ENCODE measurements at places on chromosomes 1 and 21.

- no peak for DNase-seq
Measured at GRCh38 chr1:56255516-56256152, 323.7 kb downstream of the PLPP3 start.

DNA sequence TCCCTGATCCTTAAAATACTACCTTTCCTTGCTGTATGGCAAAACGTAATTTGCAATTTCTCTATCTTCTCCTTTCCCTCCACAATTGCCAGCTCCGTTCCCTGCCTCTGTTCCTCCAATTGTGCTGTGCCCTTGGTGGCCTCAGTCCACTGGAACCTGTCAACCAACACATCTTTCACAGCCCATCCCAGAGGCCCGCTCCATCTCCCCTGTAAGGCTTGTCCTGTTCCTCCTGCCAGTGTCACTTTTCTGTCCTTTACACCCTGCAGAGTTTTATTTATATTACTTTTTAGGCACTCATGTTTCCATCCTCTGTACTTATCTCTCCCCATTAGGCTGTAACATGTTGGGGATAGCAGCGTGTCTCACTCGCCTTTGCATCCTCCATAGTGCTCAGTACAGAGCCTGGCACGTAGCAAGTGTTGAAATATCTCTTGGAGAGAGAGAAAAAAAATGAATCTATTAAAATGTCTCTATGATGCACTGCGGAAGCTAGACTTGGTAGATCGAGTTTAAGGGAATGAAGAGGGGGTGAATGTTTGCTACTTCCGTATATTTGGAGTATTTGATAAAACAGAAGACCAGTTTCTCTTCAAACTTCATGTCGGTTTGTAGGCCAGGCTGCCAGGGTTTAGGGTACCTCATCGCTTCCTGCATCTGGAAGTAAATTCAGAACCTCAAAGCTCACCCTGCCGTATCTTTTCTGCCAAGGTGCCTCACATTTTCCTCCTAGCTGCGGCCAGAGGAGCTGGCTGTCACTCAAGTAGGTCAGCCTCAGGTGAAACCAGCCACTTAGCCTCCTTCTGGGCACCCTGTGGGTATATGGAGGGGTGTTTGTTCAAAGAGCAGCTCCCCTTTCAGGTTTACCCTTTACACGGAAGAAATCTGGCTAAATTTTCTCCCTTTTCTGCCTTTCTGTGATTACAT lies 303.8 kb downstream of the TM2D1 start:
- DNase-seq = no peak

GRCh38 chr1:245802941-245803665 lies 648.3 kb downstream of the KIF26B start:
- no peak for DNase-seq

DNA sequence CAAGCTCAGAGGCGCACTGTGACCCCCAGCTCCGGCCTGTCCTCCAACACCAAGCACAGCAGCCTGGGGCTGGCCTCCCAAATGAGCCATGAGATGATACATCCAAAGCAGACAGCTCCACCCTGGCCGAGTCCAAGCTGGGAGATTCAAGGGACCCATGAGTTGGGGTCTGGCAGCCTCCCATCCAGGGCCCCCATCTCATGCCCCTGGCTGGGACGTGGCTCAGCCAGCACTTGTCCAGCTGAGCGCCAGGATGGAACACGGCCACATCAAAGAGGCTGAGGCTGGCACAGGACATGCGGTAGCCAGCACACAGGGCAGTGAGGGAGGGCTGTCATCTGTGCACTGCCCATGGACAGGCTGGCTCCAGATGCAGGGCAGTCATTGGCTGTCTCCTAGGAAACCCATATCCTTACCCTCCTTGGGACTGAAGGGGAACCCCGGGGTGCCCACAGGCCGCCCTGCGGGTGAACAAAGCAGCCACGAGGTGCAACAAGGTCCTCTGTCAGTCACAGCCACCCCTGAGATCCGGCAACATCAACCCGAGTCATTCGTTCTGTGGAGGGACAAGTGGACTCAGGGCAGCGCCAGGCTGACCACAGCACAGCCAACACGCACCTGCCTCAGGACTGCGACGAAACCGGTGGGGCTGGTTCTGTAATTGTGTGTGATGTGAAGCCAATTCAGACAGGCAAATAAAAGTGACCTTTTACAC lies 29.1 kb downstream of the SLC19A1 start:
- no peak for DNase-seq

GRCh38 chr1:200090252-200091159 lies 63.0 kb downstream of the NR5A2 start:
- DNase-seq = no peak

DNA sequence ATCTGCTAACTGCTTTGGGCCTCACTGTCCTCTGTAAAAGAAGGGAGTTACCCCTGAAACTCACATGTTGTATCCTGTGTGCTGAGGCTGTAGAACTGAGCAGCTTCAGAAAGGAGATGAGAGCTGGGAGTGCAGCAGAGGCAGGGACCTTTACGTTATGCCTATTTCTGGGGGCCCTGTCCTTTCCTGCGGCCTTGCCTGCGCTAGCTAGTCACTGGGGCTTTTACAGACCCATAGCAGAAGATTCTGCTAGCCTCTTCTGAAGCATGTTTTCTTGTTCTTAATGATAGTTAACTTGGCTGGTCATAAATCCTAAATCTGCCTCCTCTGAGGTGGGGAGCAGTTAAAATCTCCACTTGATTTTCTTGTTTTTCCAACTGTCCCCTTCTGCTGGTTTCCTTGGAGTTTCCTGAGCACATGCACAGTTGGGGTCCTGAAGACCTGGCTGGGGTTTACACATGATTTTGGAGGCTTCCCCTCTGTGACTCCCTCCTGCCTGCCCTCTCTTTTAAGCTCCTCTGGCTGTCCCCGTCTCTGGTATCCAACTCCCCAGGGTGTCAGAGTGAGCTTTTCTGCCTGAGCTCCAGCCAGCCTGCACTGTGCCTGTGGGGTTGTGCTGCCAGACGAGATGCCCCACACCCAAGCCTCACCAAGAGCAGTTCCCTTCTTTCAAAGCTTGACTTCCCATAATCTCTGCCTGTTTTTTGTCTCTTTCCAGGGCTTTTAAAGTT lies 76.6 kb downstream of the NOS1AP start:
- no peak for DNase-seq

GRCh38 chr21:45252448-45252925 lies 35.2 kb downstream of the POFUT2 start:
- DNase-seq = no peak

- DNase-seq = no peak
Measured at GRCh38 chr1:36450919-36451305, 661 bp upstream of the OSCP1 start.

- DNase-seq = no peak
Measured at GRCh38 chr1:186033847-186034271, 299.7 kb downstream of the HMCN1 start.

DNA sequence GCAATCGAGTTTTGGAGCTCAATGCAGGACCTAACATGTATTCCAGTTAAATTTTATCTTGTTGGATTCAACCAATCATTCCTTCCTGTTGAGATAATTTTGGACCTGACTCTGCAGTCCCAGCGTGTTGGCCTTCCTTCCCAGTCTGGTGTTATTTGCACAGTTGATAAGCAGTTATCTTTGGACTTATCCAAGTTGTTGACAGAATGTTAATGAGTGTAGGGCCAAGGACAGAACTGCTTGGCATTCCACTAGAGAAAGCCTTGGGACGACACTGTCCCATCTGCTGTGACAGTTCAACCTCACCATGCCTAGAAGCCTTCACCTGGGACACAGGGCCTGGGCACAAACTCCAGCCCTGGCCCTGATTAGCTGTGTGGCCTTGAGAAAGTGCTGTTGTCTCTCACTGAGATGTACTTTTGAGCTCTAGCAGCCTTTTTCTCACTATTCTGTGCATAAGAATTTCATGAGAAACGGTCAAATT lies 104.1 kb upstream of the SLC25A33 start:
- DNase-seq = no peak

GRCh38 chr1:18463063-18463462 lies 17.7 kb upstream of the KLHDC7A start:
- no peak for DNase-seq

DNA sequence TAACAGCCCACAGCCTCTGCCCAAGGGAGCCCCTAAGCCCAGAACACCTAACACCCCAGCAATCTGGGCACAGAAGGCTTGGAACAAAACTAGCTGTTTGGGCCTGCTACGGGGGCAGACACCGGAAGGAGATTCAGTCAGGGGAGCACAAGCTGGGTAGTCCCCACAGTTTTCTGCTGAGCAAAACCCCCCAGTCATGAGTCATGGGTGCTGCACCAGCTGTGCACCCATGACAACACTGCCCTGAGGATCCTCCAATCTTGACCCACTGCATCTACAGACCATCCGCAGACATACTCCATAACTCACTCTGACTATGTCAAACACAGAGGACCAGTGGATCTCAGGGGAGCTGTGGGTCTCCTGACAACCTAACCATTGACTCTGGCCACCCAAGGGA lies 105.1 kb downstream of the LRIG2 start:
- no peak for DNase-seq

- no peak for DNase-seq
Measured at GRCh38 chr1:202658769-202659168, 51.5 kb downstream of the SYT2 start.

GRCh38 chr1:154288661-154289060 lies 16.2 kb downstream of the HAX1 start:
- no peak for DNase-seq

DNA sequence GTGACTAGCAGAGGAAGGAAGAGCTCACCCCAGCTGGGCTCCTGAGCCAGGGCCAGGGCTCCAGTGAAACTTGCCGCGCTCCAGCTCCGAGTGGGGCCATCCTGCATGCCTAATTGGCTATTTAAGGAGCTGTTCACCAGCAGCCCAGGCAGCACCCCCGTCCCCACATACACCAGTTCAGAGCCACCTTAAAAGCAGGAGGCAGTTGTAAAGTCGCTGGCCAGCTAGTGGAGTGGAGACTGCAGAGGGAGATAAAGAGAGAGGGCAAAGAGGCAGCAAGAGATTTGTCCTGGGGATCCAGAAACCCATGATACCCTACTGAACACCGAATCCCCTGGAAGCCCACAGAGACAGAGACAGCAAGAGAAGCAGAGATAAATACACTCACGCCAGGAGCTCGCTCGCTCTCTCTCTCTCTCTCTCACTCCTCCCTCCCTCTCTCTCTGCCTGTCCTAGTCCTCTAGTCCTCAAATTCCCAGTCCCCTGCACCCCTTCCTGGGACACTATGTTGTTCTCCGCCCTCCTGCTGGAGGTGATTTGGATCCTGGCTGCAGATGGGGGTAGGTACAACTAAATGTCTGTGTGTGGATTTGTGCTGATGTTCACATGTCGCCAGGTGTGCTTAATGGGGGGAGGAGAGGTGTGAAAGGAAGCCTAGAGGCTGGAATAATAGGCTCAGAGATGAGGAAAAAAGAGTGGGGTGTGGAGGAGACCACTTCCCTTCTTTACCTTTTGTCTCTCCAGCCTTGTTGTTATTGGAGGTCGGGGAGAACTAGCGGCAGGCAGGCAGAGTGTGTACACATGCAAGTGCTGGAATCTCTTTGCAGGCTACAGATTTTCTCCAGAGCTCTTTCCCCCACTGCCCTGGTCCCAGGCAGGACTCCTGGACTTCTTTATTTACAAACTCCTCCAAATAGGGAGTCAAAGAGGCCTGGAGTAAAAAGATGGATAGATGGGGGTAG lies at the start of gene CA14:
CA14 (plus strand) TSS at position 151 of the 962 bp plus-strand sequence; CDS start at position 506, 355 bp downstream.
- DNase-seq = no peak

DNA sequence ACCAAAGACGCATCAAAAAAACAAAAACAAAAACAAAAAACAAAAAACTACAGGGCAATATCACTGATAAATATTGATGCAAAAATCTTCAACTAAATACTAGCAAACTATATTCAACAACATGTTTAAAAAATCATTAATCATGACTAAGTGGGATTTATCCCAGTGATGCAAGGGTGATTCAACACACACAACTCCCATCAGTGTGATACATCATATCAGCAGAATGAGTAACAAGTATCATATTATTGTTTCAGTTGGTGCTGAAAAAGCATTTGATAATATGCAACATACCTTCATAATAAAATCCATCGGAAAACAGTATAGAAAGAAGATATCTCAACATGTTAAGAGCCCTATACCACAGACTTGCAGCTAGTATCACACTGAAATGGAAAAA lies 953.0 kb downstream of the AMY1C start:
- no peak for DNase-seq

DNA sequence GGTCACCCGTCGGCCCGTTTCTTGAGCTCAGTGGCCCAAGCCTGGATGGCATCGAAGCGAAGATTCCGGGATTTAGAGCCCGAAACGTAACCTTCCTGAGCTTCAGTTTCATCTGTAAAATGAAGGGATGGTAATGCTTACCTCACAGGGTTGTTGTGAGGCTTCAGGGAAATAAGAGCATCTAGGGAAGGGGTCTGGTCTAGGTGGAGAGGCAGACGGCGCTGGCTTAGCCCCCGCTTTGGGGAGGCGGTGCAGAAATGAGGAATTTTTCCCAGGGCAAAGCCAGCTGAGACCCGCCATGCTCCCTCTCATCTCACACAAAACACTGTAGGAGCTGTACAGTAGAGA lies 717 bp upstream of the MYCL start:
- DNase-seq = no peak

DNA sequence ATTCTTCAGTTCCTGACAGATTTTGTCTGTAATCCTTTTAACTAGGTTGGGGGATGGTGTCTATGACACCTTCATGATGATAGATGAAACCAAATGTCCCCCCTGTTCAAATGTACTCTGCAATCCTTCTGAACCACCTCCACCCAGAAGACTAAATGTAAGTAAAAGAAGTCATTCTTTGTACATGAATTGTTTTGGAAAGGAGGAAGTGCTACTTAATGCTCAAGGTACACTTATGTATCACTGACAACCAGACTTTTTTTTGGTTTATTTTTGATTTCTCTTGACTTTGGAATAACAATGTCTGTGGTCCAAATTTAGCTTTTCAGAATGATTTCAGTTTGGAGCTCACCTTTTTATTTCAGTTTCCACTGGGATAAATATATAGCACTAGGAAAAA lies 2.3 kb downstream of the DYRK3 start:
- DNase-seq = no peak
